ENCODE measurements at places on chromosomes 12 and 14.

DNA sequence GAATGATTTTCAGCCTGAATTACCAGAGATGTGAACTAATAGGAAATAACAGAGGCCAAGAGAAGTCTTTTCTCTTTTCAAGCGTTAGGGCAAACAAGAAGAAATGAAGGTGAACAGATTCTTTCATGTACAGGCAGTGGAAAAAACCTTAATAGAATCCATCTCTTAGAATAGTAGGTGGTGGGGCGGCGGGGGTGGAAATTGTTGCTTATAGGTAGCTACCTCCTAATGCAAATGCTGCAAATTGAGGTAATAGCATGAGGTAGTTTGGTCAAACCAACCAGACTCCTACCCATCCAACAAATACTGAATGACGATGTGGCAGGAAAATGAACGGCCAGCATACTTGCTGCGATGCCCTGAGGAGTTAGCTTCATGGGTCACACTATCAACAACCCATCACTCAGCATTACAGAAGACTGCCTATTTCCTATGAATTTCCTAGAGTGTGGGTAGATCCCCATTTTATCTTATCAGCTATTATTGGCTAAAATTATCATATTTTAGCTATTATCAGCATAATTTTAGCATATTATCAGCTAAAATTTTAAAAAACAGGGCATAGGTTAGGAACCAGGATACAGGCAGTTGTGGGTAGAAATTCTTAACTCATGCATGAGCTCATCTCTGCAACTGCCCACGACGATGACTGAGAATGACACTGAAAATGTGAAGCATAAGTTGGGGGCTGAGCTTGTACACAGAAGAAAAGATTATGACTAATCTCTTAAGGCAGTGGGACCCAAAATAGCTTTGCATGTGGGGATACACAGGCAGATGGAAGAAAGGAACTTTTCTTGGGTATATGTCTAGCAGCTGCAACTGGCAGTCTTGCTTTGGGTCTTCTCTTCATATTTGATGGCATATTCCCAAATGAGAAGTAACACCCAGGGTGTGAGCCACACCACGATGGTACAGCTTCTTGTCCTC is 68.7 kb downstream of the NIN start:
- no peaks in the 10 kb centered on the region for H3K27me3 ChIP-seq
- H3K4me1 ChIP-seq: peaks cover 7% of the 10 kb centered on the region
- no peak for DNase-seq
- peaks cover 100% of the 10 kb centered on the region for H3K36me3 ChIP-seq

GRCh38 chr12:27807063-27807703 is 27.1 kb upstream of the MANSC4 start:
- no peak overlapping the region for H3K4me3 ChIP-seq
- no peaks in the 10 kb centered on the region for H3K36me3 ChIP-seq
- DNase-seq: no peak
- no peak overlapping the region for H3K27ac ChIP-seq
- H3K27me3 ChIP-seq: no peaks in the 10 kb centered on the region

- no peak for DNase-seq
- peaks cover 25% of the 10 kb centered on the region for H3K4me1 ChIP-seq
- H3K36me3 ChIP-seq: no peaks in the 10 kb centered on the region
These were observed 64.5 kb downstream of the TSPAN9 start for GRCh38 chr12:3141339-3142321.

- H3K4me1 ChIP-seq: peaks cover 12% of the 10 kb centered on the region
- no peak for DNase-seq
- no peak overlapping the region for H3K27ac ChIP-seq
These were observed 12.2 kb upstream of the SELPLG start for GRCh38 chr12:108645686-108646599.

Measured in heart right ventricle (tissue), 16 donors.